ENCODE measurements at places on chromosomes 12 and 14.
A peak's percentile ranks its signal among the peaks of the same experiment; 100 is the strongest.

- no peak for DNase-seq
Measured at GRCh38 chr12:513446-513845, 53.7 kb downstream of the B4GALNT3 start.

- DNase-seq, result no peak
Measured at GRCh38 chr12:47945341-47945728, 18.1 kb upstream of the TMEM106C start.

GRCh38 chr12:53431187-53431586, 7.5 kb downstream of the AMHR2 start:
- no peak for DNase-seq

- peak; percentile 63 for DNase-seq
Measured at GRCh38 chr14:98167705-98168104, 1104.3 kb downstream of the BCL11B start.

DNA sequence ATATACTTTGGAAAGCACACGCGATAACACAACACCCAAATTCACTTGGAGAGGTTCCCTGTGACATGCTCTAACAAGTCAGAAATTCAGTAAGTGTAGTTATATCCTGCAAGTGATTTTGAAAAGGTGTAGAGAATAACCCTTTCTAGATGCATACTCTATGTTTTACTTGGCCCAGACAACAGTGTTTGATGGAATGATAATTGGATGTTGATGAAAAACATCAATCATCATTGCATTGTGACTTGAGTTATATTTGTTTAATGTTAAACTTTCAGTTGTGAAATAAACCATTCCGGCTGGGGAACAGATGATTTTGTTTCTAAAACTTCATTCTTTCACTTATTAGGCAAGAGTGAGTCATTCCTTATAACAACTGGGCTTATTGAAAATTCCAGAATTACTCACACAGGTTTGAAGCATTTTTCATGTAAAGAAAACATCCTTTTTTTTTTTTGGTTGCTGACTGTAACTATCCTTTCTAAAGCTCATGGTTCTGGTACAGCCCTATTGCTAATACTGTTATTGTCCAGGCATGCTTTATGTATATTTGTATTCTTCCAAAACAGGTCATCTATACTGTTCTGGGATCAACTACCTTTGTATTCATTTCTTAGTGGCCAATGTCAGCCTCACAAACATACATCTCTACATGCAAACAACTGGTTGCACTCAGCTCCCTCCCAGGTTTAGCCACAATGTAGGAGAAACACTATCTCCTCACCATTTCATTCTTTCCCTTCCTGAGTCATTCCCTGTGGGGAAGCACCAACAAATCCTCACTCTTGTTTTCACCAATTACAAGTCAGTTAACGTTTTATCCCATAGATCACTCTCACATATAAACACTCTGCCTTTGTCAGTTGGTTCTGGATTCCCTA, 121.2 kb upstream of the LRIG3 start:
- DNase-seq, result no peak

DNA sequence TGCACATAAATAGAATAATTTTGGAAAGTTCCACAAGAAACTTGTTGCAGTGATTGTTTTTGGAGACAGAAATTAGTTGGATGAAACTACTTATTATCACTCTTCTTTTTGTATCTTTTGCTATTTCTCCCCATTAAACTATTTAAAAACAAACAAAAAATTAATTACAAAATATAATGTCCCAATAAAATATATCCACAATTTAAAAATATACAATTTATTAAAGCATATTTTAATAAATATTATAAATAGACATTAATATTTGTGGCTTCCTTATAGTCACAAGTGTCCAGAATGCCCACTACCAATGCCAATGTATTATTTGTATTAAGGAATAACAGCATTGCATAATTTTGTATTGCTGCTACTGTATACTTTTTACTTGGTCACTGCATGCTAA, 52.5 kb upstream of the GCH1 start:
- no peak for DNase-seq

- no peak for DNase-seq
Measured at GRCh38 chr12:573232-573631, 90.0 kb downstream of the NINJ2 start.

- DNase-seq, result no peak
Measured at GRCh38 chr14:64681796-64682710, 22.2 kb upstream of the PLEKHG3 start.

- no peak for DNase-seq
Measured at GRCh38 chr12:31002361-31002725, 71.3 kb upstream of the DDX11 start.

- DNase-seq, result no peak
Measured at GRCh38 chr14:45680531-45680930, 427.5 kb upstream of the MIS18BP1 start.

DNA sequence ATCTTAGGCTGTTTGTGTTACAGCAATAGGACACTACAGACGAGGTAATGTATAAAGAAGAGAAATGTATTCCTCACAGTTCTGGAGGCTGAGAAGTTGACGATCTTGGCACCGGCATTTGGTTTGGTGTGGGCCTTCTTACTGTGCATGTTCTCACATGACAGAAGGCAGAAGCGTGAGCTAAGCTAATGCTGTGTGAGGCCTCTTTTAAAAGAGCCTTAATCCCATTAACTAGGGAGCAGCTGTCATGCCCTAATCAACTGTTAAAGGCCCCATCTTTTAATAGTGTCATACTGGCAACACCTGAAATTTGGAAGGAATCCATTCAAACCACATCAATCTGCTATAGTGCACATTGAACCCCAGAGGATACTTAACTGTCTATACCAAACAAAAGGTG, 992.9 kb downstream of the GALC start:
- no peak for DNase-seq

- DNase-seq, result no peak
Measured at GRCh38 chr14:23128969-23129758, 10.1 kb upstream of the CEBPE start.

DNA sequence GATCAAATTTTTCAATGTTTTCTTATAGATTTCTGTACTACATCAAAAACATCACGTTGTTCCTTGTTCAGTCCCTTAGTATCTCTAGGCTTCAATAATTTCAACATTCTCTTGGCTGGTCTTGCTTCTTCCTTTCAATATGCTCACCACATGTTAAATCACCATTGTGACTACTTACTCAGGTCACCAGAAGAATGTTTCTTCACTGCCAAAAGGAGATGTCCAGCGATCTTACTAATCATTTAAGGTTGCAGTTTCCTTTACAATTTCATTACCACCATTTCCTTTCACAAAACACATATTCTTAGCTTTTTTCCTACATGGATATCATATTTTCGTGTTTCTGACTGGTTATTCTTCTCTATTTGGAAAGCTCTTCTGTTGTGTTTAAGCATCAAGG, 363.8 kb downstream of the NAV3 start:
- no peak for DNase-seq

GRCh38 chr12:123055281-123055766, 74.8 kb downstream of the ARL6IP4 start:
- DNase-seq, result no peak

DNA sequence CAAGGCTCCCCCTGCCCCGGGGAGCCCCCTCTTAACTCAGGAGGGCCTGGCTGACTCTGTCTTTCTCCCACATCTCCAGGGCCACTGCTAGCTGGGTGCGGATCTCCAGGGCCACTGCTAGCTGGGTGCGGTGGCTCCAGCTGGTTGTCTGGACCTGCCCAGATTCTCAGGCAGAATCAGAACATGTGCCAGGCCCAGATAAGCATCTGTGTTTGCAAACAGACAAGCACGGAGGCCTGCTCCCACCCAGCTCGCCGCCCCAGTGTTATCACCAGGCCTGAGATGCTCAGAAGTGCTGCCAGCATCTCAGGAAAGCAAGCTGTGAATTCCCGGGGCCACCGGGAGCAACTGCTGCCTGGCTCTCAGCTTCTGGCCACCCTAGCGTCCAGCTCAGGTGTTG, 98.4 kb upstream of the FZD10 start:
- no peak for DNase-seq

- DNase-seq, result no peak
Measured at GRCh38 chr12:5022465-5023061, 21.1 kb upstream of the KCNA5 start.

DNA sequence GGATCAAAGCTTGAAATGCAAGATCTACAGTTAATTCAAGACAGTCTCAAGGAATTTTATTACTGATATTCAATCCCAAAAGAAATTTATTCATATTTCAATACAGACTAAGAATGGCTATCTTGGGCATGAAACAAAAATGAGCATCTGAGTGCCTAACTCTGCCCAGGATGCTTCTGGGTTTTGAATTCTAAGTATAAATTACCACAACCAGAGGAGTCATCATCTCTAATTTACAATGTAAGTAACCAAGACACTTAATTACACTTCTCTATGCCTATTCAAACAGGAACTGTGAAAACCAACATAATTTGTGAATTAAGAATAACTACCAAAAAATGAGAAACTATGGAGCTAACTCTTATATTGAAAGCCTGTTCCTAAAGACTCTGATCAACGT, 14.1 kb downstream of the OSBPL8 start:
- DNase-seq, result no peak

DNA sequence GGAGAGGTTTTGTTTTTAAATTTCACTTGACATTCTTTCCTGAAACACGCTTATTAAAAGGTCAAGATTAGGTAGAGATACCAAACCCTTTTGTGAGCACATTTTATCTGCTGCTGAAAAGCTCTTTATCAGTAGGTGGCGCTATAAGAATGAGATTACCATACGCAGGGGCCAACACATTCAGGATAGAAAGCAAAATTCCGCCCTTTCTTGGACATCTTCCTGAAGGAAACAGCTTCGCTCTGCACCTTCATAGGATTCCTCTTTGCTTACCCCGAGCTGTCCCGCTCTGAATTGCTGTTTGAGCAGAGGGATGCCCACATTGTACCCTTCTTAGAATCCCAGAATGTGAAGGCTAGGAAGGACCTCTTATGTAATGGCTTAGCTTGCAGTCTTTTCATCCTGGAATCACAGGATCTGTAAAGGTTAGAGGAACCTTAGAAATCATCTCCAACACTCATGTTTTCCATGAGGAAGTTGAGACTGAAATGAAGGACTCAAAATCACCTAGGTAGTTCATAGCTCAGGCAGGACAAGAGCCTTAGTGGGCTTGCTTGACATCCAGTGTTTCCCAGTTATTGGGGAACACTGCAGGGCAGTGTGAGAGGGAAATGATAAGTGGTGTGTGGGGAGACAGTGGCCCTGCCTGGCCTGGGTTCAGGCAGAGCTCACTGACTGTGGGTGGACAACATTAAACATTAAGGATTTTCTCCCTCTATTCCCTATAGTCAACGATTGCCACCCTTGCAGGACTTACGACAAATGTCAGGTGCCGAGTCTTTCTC, 38.7 kb upstream of the CRY1 start:
- peak; percentile 5 for DNase-seq

- no peak for DNase-seq
Measured at GRCh38 chr12:7109572-7109920, 532 bp upstream of the C1RL start.

- DNase-seq, result no peak
Measured at GRCh38 chr14:23365036-23365731, at the start of gene EFS. Gene EFS (minus strand): TSS chr14:23365172. CDS start chr14:23365025, 147 bp downstream.

GRCh38 chr14:95507701-95508103, 8.7 kb downstream of the SYNE3 start:
- DNase-seq, result no peak

DNA sequence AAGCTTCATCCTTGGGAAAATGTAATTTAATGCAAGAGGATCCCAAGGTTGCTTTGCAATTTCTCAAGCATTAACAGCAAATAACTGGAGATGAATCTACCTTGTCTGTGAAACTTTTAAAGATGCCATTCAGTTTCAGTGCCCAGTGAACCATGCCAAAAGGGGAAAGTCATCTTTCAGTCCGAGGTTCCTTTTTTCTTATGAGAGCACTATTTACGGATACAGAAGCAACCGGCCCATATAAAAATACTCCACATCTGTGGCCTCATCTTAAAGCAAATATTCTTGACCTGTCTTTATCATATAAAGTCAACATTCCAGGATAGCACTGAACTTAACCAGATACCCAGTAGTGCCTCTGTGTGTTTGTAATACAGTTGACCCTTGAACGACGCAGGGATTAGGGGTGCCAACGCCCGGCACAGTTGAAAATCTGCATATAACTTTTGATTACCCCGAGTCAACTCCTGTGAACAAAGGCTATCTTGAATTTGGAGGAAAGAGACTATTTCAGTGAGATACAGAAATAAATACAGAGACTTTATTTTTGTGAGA, 209.4 kb downstream of the PCNX1 start:
- no peak for DNase-seq

DNA sequence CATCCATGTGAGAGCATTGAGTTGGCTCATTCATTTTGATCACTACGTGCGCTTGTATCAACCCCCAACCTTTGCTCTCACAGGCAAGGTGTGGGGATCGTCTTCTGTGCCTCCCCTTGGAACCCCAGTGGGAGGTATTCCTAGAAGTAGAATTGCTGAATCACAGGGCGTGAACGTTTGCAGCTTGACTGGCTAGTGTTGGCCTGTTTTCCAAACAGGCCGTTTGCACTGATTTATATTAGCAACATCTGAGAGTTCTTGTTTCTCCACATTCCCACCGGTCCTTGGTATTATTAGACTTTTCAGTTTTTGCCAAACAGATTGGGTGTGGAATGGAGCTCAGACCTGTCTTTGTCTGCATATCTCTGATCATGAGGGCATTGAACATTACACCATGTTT, 288.6 kb upstream of the PWP1 start:
- DNase-seq, result no peak

- DNase-seq, result no peak
Measured at GRCh38 chr12:112964915-112965314, 13.4 kb upstream of the OAS2 start.

- DNase-seq, result no peak
Measured at GRCh38 chr12:116490471-116490870, 68.7 kb upstream of the MAP1LC3B2 start.

DNA sequence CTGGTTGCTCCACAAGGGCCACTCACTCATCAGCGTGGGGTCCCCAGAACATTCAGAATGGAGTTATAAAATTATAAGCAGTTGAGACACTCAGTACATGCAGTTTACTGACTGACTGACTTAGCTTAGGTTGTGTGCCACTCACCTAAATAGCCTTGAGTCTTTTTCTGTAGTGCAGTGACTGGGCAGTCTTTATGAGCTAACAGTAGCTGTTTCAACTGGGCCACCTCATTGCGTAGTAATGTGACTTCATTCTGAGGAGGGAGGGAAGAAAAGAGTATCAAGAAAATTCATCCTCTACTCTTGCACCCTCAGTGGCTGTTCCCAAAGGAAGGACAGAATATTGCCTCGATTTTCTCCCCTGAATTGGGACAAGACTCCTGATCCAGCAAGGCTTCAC, 15.8 kb upstream of the NPFF start:
- no peak for DNase-seq

GRCh38 chr12:104603545-104603973, 146.8 kb downstream of the CHST11 start:
- no peak for DNase-seq

- DNase-seq, result no peak
Measured at GRCh38 chr14:99698642-99699041, 14.5 kb downstream of the CYP46A1 start.

DNA sequence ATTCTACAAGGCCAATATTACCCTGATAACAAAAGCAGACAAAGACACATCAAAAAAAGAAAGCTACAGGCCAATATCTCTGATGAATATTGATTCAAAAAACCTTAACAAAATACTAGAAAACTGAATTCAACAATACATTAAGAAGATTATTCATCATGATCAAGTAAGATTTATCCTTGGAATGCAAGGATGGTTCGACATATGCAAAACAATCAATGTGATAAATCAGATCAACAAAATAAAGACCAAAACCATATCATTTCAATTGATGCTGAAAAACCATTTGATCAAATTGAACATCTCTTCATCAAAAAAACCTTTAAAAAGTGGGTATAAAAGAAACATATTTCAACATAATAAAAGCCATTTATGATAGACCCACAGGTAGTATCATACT, 117.3 kb downstream of the CPNE8 start:
- no peak for DNase-seq

All from T-helper 1 cell (primary cell).